ENCODE measurements at places on chromosomes 5 and 9.

DNA sequence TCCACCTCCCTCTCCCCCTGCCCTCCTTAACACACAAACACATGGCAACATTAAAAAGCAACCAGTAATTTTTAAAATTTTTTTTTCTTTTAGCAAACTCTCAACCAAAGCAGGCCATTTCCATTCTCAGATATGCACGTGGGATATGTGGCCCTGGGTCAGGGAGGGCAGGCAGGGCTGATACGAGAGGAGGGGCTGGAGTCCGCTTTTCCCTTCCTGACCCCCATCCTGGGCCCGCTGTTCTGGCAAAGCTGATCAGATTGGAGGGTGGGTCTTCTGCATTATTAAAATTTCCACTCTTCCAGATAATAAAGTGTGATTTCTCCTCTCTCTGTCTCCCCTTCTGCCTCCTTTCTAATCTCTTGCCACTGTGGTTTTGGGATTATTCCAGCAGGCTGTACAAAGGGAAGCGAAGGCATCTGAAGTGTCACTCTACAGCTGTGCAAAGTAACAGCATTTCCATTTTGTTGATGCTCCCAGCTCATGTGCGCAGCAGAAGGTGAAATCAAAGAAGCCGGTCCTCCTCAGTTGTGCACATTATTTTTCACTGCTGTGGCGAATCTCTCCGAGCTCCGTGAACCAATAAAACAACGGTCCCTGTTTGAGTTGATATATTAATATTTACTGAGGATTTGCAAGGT is 12.0 kb downstream of the IRX1 start:
- no peak for DNase-seq

- no peak for DNase-seq
These were observed 132.4 kb downstream of the EFNA5 start for GRCh38 chr5:107538331-107538730.

DNA sequence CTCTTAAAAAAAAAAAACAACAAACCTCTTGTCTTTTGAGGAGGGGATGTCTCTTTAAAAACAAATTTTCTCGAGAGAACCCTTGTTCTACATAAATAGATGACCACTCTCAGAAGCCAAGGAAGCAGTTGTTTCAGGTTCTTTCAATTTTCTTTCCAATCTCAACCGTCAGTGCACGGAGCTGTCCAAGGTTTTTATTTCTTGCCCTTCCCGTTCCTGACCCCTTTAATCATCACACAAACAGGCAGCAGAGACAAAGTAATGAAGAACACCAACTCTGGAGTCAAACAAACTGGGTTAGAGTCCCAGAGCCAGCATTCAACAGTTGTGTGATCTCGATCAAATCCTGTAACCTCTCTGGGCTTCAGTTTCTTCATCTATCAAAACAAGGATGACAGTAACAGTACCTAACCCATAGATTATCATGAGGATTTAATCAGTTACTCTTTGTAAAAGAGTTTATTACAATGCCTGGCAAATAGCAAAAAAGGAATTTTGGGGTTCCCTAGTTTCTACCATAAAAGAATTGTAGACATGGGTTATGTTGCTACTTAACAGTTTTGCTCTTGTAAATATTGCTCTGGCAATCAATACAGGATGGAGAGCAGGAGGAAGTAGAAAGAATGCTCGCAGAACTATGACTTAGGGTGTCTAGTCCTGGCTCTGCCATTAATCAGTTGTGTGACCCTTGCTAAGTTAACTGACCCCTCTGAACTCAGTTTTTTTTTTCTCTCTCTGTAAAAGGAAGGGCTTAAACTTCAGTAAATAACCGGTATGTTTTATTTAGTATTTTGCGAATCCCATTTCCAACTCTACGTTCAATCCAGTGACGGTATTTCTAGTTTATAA is 1.0 kb upstream of the NIM1K start:
- no peak for DNase-seq

DNA sequence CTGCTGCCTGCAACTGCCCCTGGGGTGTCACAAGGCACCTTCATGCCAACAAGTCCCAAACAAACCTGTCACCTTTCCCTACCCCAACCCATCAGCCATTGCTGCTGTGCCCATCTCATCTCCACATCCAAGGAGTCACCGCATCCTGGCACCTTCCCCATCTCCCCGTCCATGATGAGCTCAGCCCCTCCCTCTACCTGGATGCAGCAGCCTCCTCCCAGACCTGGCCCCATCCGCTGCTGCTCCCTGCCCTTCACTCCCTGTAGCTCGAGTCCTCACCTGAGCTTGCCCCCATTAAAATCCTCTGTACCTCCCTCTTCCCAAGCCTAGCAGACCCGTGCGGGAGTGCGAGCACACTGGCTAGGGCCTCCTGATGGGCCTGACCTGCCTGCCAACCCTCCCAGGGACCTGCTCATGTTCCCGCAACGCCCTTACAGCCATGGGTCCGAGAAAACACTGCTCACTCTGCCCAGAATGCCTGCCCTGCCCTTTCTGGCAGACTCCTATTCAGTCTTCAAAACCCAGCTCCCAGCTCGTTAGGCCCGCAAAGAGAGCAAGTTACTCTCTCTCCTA is 110.6 kb downstream of the ADAMTS2 start:
- DNase-seq = no peak

DNA sequence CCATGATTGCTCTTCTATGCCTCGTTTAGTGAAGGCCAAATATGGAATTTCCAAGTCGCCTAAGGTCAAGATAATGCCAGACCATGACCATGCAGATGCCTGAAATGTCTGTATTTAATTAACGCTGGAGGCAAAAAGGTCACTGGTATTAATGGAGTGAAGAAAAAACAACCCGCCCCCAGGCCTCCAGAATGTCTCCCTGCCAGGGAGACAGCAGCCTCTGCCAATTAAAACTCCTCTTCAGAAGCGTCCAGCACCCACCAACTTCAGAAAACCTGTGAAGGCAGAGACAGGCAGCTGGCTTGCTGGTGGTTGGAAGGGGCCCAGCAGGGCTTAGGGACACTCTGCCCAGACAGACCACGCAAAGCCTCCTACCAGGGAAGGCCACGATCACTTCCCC is 94.4 kb downstream of the VAV2 start:
- DNase-seq = no peak

DNA sequence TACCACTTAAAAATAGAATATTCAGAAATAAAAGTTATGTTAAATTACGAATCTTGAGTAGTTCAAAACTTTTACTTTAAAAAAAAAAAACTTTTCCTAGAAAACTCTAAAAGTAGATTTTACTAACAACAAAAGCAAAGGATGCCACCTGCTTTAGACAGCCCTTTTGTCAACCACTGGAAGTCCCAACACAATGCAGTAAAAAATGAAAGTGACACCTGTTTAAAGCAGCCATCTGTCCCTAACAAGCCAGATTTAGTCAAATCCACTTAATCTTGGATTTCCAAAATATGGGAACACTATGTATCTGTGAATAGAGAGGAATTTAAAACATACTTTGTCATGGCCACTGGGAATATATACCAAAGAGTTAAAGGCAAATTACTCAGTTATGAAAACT is 3.8 kb downstream of the RFX3 start:
- no peak for DNase-seq

DNA sequence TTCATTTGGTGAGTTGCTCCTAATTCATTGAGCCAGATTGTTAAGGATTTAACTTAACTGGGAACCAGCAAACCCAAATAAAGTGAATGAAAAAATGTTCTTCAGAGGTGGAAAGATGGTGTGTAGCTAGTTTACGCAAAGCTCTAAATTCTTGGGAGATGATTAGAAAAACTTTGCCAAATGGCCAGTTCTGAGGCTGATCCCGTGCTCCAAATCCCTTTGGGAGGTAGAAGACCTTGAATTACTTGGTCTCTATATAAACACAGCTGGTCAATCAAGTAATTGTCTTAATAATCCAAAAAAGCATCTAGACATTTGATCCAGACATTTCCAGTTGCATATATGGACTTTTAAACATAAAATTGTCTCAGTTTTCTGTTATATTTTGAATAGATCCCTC is 11.4 kb downstream of the ACTL7B start:
- no peak for DNase-seq

DNA sequence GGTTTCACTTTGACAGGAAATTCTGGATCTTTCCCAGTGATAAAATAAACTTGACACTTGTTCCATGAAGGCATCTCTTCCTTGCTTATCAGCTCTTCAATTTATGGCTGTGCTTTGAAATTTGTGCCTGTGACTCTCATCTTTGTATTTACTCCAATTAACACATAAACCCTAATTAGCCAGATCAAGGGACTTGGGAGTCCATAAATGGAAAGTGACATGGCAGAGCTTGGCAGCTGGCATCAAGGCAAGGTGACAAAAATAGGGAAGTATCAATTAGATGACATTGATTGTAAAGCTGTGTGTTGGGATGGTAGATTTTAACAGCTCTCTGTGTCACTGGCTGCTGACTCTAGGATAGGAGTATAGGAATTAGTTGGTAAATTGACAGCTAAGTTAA is 133.9 kb downstream of the PBX3 start:
- no peak for DNase-seq

- no peak for DNase-seq
These were observed 12.4 kb downstream of the CLPTM1L start for GRCh38 chr5:1332461-1333001.

DNA sequence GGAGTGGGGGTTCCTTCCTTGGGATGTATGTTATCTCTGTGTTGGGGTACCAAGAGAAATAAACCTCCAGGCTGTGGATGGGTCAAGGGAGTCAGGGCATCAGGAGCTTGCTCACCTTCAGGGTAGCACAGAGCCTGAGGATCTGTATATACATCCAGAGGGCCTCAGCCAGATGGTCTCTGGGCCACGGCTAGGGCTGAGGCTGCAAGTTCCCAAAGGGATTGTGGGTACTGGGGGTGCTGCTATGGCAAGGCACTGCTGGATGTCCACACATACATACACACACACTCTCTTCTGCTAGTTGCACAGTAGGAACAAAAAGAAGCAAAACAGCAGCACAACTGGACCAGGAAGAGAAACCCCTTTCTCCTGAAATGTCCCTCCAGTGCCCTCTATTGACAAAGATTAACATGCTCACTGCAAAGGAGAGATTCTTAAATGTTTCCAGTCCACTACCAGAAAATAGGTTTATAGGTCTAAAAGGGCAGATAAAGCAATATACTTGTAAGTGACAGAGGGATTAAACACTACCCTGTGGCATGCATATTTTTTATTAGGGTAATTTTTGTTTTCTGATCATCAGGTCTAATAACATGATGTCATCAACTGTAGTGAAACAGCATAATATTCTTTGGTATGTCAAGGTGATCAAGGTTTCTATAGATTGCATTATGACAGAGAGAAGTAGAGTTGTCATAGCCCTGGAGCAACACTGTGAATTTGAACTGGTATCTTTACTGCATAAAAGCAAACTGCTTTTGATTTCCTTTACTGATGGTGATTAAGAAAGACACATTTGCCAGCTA is 56.3 kb upstream of the KCNN2 start:
- peak; percentile 3 for DNase-seq

- no peak for DNase-seq
These were observed 25.1 kb downstream of the PALM2AKAP2 start for GRCh38 chr9:109805050-109805449.

DNA sequence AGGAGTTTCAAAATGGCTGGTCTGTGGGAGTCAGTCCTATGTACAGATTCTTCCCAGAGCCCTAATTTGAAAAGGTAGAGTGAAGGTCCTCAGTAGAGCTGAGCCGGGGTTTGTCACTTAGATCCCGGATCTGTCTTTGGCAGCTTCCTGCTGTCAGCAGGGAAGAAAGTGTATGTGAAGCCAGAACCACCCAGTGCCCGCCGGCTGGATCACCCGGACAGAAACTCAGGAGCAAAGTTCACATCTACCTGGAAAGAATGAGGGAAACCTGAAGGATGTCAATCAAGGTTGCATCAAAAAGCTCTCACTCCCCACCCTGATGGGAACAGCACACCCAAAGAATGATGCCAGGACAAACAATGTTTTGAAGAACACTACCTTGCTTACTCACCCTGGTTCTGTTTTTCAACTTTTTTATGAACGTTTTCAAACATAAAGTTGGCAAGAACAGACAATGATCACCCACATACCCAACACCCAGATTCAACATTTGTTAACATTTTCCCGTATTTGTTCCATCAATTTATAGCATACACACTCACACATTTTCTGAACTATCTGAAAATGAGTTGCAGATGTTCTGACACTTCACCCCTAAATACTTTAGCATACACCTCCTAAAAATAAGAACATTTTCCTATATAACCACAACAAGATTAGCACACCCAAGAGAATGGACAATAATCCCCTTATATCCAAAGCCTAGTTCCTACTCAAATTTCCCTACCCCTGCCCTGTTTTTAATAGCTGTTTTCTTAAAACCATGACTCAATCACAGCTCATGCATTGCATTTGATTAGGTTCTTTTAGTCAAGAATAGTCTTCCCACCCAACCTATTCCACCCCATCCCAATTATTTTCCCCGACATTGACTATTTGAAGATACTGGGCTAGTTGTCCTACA is 133.9 kb downstream of the LHFPL2 start:
- DNase-seq = no peak
